Kidney capillary endothelial cell (primary cell): ENCODE measurements at places on chromosomes 11 and 22.
A peak's percentile ranks its signal among the peaks of the same experiment; 100 is the strongest.

GRCh38 chr11:8099291-8099899 is 18.4 kb downstream of the TUB start:
- DNase-seq, result peak; percentile 67

GRCh38 chr22:20298110-20298802 is 21.6 kb downstream of the DGCR6L start:
- DNase-seq, result no peak

GRCh38 chr11:88375927-88376470 is 38.5 kb upstream of the CTSC start:
- no peak for DNase-seq

DNA sequence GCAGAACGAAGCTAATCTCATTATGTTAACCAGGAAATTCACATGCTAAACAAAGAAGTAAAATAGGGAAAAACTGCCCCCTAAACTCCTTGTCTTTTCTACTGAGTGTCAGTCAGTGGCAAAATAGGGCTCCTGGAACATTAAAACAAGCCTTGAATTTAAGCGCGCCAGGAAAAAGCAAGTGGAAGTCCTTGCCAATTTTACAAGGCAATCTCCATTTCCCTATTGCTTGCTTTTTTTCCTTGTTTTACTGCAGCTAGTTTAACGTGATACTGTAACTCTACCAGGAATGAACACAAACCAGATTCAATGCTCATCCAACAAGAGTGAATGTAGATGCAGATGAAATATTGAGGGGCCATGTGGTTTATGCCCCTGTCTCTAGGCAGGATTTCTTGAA is 28.1 kb upstream of the KIRREL3 start:
- no peak for DNase-seq

DNA sequence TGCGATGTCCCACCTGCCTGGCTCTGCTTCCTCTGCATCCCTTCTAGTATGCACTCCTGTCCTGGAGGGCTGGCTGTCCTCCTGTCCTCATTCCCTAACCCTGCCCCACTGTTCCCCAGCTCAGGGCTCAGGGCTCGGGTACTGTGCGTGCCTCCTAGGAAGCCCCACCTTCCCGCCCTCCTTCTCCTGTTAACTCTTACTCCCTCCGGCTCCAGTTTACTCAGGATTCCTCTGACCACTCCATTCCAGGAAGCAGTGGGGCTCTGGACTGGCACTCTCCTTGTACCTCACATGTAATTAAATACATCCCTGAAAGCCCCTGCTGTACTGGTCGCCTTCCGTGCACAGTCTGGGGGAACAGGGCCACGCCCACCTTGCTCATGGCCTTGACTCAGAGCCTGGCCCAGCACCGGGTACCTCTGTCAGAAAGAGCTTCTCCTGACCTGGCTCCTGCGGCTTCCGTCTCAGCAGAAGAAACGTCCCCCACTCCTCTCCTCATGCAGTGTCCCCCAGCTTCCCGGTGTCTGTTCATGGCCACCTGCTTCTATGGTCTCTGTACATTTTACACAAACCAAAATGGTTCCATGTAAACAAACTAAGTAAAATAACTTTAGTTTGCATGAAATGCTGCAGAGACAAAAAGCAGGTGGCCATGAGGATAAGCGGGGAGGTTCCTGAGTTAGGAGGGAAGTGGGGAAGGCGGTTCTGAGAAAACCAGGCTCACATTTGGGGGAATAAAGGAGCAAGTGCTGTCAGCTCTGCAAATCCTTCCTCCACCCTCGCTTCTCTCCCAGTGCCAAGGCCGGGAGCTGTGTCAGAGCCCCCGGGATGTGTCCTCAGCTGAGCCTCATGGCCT is 445.9 kb downstream of the BRD1 start:
- DNase-seq, result no peak

GRCh38 chr22:46965555-46966494 is 203.4 kb downstream of the TBC1D22A start:
- DNase-seq, result no peak

DNA sequence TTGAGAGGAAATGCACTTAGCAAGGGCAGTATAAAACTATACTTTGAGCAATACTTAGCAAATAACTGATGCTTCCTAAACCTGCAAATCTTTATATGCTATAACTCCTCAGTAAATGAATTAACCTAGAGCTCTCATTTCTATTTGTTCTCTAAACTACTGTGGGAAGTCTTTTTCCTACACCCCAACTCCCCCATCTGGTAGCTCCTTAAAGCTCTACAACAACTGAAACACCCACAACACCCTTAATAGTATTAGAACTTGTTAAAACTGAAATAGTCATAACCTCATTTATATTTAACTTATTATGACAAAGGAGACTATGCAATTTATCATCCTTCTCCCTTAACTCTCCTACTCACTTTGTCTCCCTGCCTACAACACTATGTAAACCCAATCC is 43.4 kb downstream of the GUCY1A2 start:
- DNase-seq, result no peak
